SK-N-SH (cell line): ENCODE measurements at places on chromosomes 5 and 9.

DNA sequence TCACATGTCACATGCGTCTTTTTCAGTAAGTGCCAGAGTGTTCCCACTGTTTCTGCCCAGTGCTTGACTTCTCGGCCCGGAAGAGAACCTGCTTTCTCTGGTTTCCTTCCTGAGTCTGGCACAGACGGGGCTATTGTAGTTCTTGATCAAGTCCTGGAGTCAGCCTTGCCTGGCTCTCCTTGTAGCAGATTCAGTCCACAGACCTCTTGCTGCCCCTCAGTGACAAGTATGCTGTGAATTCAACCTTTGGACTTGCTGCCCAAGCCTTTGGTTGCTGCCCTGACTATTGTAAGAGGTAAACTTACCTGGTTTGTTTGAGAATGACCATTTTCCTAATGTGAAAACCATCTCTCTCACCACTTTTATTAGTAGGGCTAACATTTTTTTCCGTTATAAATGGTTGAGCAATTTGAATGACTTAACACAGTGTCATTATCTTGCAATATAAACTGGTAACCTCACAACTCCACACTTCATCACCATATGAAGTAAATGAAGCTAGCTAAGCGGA, 24.7 kb downstream of the ZBTB34 start:
- no peak for DNase-seq
- no peaks in the 10 kb centered on the region for H3K4me1 ChIP-seq

DNA sequence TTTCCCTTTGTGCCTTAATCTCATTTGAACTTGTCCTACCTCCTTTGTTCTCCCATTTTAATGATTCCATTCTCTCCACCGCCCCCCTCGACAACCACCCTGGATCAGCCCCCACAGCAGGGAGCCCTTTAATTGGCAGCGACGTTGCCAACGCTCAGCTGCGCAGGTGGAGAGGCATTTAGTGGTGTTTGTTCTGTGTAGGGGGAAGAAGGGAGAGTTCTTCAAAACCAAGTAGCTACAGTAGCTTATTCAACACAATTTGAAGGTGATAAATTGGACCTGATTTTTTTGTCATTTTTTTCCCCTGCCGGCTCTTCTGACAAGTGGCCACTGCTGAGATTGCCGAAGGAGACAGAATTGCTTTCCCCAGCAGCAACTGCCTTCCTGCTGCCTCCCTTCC, 499.1 kb downstream of the CDK5RAP2 start:
- H3K36me3 ChIP-seq: no peaks in the 10 kb centered on the region
- no peak for DNase-seq
- no peak overlapping the region for H3K4me3 ChIP-seq
- H3K4me1 ChIP-seq: no peaks in the 10 kb centered on the region

DNA sequence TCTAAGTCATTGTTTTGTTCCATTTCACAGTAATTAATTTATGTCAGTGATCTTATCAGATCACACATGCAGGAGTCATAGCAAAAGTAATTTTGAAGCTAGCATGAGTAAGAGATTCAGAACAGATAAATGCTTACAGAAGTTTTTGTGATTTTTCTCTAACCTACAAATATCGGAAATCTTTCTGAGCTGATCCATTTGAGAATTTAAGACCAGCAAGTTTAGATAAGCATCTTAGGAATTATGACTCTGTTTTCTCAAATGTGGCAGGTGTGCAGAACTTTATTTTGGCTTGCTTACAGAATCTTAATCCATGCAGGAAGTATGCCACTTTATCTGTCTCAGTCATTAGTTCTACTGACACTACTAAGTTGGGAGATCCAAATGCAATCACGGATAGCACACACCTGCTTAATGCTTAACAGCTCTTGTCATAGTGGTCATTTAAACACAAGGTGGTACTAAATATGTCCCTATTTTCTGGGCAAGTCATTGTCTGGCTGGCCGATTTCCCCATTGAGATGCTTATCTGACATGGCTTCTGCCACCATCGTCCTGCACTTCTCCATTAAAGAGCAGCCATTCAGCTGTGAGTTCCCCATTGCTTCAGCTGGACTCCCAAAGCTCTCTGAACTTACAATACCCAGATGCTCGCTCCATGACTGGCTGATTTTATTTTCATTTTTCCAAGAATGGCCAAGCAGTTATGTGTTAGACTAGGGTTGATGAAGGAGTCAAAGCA, 305.4 kb upstream of the NUDT12 start:
- DNase-seq: peak; percentile 16
- no peaks in the 10 kb centered on the region for H3K27me3 ChIP-seq
- no peak overlapping the region for H3K4me3 ChIP-seq
- peaks cover 23% of the 10 kb centered on the region for H3K4me1 ChIP-seq

DNA sequence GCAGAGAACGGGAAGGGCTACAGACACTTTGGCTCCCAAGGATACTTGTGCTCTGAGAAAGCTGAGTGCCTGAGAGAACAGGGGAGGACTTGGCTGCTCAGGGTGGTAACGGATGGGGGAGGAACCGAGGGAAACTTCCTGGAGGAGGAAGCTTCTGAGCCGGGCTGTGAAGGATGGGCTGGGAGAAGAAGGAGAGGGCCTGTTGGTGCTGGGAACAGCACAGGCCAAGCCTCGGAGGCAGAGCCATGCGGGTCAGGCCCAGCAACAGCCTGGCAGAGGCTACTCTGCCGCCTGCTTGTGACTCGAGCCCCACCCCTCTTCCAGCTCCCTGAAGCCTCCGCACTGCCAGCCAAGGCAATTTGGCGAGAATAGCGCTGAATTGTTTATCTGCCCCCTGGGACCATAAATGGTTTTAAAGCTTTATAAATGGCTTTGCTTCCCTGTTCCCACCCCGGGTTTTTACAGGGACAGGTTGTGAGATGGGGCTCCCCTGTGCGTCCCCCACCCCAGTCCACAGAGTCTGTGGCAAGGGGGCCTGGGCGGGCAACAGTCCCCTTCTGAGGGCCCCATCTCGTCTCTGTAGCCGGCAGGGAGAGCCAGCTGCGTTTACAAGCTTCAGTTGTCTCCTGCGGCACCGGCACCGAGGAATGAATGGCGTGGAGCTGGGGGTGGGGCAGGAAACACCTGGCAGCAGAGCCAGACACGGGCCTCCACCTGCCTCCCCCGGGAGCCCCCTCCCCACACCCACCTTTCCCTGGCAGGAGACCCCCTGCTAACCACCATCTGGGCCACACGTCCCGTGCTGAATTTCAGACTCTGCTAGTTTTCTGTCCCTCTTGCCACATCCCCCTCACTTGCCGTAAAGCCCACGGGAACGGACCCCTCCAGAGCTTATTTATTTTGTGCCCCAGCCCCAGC, 24.4 kb downstream of the FAM163B start:
- H3K36me3 ChIP-seq: no peaks in the 10 kb centered on the region
- H3K27ac ChIP-seq: peak overlapping the region; percentile 100
- H3K27me3 ChIP-seq: peaks cover 19% of the 10 kb centered on the region
- no peaks in the 10 kb centered on the region; the same call in 1 of the 2 replicates for H3K4me1 ChIP-seq
- no peak overlapping the region for H3K4me3 ChIP-seq
- peak; percentile 68 for DNase-seq

GRCh38 chr5:84372066-84372695, 12.5 kb downstream of the EDIL3 start:
- H3K4me3 ChIP-seq: 0 out of 2 replicates have a peak overlapping the region, but pooled peaks have one; percentile 13
- no peaks in the 10 kb centered on the region for H3K27me3 ChIP-seq
- no peak for DNase-seq
- peaks cover 9% of the 10 kb centered on the region; the same call in 1 of the 2 replicates for H3K4me1 ChIP-seq
- H3K27ac ChIP-seq: peak overlapping the region; percentile 85; the same call in 1 of the 2 replicates

DNA sequence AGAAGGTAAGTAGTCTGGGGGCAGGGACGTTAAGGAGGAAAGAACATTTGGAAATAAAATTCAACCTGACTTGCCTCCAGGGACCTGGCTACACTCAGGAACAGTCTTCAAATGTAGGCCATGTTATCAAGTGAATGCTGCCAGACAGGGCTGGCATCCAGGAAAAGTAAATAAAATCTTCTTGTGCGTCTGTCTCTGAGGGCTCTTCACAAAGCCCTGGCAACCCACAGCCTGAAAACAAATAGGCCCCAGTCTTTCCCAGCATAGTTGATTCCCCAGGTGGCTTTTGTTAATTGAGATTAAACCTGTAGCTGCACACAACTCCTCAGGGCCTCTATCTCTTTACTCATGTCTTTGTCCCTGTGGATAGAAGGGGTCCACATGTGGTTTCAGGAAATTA, 55.4 kb downstream of the STK32A start:
- no peaks in the 10 kb centered on the region for H3K27me3 ChIP-seq
- no peaks in the 10 kb centered on the region for H3K36me3 ChIP-seq
- no peak for DNase-seq
- H3K27ac ChIP-seq: no peak overlapping the region
- H3K4me3 ChIP-seq: no peak overlapping the region

GRCh38 chr9:129648764-129649115, 6.8 kb upstream of the ASB6 start:
- no peaks in the 10 kb centered on the region for H3K27me3 ChIP-seq
- no peaks in the 10 kb centered on the region for H3K4me1 ChIP-seq
- DNase-seq: no peak
- no peaks in the 10 kb centered on the region for H3K36me3 ChIP-seq
- no peak overlapping the region for H3K27ac ChIP-seq

DNA sequence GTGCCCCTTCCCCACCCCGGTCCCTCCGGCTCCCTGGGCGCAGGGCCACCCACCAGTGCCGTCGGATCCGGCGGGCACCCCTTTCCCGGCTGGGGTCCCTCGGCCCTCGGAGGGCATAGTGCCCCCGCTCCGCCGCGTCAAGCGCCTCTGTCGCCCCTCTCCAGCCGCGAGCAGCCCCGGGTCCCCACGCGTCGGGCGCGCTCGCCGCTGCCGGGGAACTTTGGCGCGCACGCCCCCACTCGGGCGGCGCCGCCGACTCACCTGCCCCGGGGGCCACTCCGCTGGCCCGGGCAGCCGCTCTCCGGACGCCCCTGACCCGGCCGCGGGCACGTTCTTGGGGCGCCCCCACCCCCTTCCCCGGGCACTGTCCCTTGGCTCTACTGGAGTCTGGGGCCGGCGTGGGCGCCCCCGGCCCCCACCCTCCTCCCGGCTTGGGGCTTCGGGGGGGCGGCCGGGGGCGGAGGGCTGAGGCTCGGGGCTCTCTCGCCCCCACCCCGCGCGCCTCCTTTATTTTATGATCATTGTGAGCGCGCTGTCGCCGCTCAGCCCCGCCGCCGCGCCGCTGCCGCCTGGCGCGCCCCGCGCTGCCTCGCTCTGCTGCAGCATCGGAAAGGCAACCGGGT, 1.1 kb upstream of the FAM78A start:
- no peak for DNase-seq
- H3K36me3 ChIP-seq: no peaks in the 10 kb centered on the region
- H3K4me3 ChIP-seq: peak overlapping the region; percentile 67
- H3K27me3 ChIP-seq: peaks cover 7% of the 10 kb centered on the region; the same call in 1 of the 2 replicates
- H3K27ac ChIP-seq: no peak overlapping the region
